Fibroblast of skin of left biceps (primary cell): ENCODE measurements at places on chromosomes 16 and 17.
A peak's percentile ranks its signal among the peaks of the same experiment; 100 is the strongest.

GRCh38 chr16:22161999-22162655 lies at the start of gene SDR42E2:
TSS of gene SDR42E2 (plus strand) at chr16:22162506. CDS start at chr16:22165583, 3,077 bp downstream.
- DNase-seq, result no peak

DNA sequence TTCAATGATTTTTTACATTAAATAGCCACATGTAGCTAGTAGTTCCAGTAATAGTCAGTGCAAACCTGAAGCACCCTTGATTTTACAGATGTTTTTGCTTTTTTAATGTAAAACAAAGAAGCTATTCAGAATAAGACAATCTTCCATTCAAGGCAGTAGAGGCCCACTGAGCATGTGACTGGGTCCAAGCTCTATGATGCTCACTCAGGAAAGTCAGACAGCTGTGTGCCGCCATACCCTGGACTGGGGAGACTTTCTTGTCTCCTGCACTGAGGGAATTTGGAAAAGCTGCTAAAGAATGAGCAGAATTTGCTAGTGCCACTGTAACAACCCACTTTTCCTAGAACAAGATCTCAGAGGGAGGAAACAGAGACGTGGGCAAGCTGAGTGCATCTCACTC lies 11.5 kb downstream of the CENPN start:
- no peak for DNase-seq

- DNase-seq, result no peak
Observed at GRCh38 chr16:426906-427249, 1.4 kb downstream of the RAB11FIP3 start.

DNA sequence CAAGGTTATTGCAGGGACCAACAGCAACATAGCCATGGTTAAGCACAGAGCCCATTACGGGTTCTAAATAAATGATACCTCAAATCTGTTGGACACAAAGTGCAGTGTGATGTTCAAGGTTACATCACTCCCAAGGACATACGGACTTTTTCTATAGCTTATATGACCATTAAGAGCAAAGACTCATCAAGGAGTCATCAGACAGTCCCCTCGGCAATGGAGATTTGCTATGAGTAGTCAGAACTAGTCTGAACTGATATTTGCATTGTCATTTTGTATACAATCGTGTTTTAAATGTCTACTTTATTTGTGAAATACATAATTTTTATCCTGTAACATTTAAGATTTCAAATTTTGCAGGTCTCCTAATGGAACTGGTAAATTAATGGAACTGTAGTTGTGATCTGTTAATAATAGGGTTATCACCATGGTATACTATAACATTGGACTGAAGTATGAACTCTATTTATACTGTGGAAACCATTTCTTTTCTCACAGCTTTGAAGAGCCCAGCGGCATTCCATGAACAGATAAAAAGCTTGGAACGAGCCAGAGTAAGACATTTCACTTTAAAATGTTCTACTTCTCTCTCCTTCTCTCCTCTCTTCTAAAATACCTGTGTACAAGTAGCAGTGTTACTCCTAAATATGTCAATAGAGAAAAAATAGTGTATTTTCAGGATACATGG lies 140.9 kb downstream of the MRTFB start:
- DNase-seq, result no peak

- no peak for DNase-seq
Observed at GRCh38 chr17:39217734-39218369, 7.9 kb downstream of the STAC2 start.

DNA sequence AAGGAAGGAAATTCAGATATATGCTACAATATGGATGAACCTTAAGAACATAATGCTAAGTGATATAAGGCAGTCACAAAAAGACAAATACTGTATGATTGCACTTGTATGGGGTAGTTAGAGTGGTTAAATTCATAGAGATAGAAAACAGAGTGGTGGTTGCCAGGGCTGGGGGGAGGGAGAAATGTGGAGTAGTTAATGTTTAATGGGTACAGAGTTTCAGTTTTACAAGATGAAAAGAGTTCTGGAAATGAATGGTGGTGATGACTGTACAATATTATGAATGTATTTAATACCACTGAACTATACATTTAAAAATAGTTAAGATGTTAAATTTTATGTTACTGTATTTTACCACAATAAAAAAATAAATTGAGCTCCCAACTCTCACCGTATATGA lies 157.9 kb downstream of the TOX3 start:
- DNase-seq, result no peak

DNA sequence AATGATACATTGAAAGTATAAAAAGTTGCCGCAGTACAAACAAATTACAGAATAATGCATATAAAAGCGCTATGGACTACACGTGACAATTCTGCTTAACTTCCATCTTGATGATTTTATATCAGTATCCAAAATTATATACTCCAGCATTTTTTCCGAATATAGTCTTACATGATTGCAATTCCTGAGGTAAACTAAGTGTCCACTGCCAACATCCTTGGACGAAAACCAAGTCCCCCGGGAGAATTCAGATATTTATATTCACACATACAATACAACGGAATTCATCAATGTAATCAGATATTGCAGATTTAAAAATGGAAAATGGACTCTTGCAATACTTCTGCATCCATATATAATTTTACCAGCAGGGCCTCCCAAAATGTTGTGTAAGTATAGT lies 8.9 kb upstream of the MYH11 start:
- DNase-seq, result peak; percentile 87

DNA sequence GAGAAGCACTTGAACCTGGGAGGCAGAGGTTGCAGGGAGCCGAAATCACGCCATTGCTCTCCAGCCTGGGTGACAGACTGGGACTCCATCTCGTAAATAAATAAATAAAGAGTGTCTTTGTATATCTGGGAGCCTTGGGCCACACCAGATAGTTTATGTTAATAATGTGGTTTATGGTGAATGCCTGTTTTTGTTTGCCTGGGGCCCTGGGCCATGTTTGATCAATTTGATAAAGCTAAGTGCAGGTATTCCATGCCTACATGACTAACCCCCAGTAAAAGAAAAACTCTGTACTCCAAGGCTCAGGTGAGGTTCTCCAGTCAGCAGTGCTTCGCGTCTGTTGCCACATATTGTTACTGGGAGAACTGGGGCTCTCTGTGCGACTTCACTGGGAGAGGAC lies 15.1 kb downstream of the SCIMP start:
- no peak for DNase-seq

DNA sequence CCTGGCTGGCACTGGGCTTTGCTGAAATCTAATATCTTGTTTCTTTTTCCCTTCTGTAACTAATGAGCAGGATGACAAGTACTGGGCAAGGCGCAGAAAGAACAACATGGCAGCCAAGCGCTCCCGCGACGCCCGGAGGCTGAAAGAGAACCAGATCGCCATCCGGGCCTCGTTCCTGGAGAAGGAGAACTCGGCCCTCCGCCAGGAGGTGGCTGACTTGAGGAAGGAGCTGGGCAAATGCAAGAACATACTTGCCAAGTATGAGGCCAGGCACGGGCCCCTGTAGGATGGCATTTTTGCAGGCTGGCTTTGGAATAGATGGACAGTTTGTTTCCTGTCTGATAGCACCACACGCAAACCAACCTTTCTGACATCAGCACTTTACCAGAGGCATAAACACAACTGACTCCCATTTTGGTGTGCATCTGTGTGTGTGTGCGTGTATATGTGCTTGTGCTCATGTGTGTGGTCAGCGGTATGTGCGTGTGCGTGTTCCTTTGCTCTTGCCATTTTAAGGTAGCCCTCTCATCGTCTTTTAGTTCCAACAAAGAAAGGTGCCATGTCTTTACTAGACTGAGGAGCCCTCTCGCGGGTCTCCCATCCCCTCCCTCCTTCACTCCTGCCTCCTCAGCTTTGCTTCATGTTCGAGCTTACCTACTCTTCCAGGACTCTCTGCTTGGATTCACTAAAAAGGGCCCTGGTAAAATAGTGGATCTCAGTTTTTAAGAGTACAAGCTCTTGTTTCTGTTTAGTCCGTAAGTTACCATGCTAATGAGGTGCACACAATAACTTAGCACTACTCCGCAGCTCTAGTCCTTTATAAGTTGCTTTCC lies 56.0 kb downstream of the HLF start:
- no peak for DNase-seq

DNA sequence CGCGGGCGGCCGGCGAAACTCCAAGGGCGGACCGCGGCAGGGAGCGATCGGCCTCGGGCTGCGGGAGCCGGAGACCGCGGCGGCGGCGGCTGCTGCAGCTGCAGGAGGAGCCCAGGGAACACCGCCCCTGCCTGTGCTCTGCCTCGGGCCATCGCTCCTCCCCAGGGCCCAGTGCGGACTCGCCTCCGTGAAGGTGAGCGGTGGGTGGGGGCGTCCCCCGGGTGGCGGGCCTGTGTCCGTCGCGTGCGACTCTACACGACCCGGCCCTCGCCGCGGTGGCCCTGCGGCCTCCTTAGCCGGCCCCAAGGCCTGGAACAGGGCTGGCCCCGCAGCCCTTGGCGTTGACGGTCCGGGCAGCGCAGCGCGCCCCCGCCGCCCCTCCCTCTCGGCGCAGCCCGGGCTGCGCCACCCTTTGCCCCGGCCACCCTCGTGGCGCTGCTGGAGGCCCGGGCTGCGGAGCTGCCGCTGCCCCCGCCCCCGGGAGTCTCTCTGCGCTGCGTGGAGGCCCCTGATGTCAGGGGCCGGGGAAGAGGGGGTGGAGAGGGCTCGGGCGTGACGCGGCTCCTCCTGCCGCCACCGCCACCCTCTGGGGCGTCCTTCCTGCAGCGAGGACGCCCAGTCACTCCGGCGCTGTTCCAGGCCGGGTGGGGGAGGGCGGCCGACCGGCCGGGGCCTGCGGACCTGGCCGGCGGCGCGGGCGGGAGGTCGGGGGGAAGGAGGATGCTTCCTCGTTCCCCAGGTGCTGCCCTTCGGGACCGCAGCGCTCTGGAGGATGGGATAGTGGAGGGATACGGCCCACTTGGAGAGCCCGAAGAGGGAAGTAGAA lies 485 bp downstream of the DYNLL2 start:
- no peak for DNase-seq

DNA sequence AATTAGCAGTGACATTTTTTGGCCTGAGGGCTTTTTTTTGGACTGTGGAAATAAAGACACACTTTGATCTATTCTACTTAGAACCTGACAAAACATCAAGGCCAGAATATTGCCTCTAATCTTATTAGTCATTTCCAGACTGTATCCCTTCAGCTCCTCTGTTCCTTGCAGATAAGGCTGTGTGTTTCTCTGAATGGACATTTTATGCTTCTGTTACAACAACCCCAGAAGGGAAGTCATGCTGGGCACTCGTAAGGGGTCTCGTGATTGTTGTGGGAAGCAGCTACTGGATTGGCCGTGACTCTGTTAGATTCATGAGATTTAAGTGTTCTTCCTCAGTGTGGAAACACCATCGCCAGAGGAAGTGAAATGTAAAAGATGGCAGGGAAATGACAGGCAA lies 31.6 kb upstream of the HS3ST2 start:
- DNase-seq, result no peak

DNA sequence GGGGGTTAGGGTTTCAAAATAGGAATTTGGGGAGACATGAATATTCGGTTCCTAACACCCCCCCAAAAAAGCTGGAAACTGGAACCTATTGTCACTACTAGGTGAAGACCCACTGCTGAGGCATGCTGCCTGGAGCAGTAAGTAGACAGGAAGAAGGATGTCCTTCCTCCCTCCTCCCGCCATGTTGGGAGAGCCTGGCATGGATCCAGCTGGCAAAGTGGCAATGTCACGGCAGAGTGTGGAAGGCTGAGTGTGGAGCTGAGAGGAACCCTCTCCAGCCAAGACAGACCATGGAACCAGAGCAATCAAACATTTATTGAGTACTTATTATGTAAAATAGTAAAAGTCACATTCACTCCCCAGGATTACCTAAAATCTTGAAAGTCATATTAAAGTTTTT lies 49.0 kb downstream of the CCDC182 start:
- DNase-seq, result no peak

DNA sequence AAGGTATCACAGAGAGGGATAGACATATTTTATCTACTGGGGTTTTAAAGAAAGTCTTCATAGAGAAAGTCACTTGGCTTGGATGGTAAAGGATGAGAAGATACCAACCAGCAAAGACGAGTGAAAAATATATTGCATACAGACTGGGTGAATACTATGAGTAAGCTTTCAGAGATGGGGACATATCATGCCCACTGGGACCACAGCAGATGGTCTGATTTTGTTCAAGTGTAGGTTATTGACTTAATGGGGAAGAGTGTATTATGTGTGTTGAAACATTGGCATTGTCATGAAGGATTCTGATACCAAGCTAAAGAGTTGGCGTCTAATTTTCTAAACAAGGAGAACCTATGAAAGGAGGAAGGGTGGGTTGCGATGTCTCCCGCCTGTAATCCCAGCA lies 13.8 kb upstream of the MMD start:
- no peak for DNase-seq

GRCh38 chr17:27240086-27240801 lies 53.7 kb upstream of the WSB1 start:
- DNase-seq, result no peak

- no peak for DNase-seq
Observed at GRCh38 chr16:63581570-63581969, 1540.3 kb downstream of the CDH11 start.

DNA sequence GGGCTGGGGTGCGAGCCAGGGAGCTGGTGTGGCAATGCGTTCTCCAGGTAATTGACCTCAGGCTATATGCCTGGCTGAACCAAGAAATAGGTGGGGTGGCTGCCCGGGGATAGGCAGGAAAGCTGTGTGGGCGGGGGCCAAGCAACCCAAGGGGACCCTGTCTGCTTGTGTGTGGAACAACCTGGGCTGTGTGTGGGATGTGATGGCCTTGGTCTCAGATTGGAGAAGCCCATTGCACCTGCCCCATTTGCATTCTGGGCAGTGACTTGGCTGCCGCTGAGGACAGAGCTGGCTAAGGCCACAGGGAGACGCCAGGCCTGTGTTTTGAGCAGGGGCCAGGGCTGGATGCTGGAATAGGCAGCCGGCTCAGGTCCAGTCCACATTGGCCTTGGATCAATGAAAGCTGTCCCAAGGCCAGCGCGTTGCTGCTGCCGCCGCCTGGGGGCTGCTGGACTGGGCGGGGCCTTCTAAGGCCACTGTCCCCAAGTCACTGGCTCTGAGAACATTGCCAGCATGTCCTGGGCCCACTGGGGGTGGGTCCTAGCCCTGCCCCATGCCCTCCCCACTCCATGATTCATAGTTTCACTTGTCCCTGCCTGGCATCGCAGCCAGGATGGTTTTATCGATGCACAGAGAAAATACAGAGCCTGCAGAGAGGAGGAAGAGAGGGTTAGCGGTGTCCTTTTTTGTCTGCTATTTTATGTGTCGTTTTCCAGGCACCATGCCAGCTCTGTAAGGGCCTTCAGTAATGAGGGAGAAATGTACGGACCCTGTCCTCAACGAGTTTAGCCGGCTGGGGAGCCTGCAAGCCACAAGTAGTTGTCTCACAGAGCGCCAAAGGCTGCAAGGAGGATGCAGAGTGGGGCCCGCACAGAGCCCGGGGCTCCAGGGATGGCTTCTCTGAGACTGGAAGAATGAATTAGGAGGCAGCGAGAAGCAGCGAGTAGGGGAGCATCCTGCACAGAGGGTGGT lies 43.9 kb downstream of the NKD1 start:
- DNase-seq, result no peak
